ENCODE measurements at places on chromosomes 1 and 21.

GRCh38 chr1:107777664-107778047 lies 187.3 kb downstream of the VAV3 start:
- no peak for DNase-seq

GRCh38 chr1:39738622-39739366 lies at the start of gene PPIE:
PPIE (plus strand) TSS chr1:39738882; CDS start chr1:39738901, 19 bp downstream.
- DNase-seq = peak; percentile 90

GRCh38 chr1:154961207-154962155 lies at the start of gene PYGO2:
PYGO2 (minus strand) TSS chr1:154961782; CDS start chr1:154961576, 206 bp downstream.
- peak; percentile 71 for DNase-seq

DNA sequence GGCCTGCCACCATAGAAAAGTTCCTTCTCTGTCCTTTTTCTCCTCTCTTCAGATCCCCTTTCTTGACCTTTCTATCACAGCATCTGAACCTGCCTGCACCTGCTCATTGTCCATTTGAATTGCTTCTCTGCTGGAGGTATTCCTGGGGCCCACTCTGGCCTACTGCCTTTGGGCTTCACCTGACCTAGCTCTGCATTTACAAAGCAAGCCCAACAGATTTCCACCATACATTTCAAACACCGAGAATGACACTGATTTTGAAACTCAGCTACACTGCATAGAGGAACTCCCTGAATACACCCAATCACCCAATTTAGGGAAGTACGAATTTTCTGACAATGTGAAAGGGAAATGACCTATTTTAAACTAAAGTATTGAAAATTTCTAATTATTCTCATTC lies 284.5 kb upstream of the USP25 start:
- no peak for DNase-seq

DNA sequence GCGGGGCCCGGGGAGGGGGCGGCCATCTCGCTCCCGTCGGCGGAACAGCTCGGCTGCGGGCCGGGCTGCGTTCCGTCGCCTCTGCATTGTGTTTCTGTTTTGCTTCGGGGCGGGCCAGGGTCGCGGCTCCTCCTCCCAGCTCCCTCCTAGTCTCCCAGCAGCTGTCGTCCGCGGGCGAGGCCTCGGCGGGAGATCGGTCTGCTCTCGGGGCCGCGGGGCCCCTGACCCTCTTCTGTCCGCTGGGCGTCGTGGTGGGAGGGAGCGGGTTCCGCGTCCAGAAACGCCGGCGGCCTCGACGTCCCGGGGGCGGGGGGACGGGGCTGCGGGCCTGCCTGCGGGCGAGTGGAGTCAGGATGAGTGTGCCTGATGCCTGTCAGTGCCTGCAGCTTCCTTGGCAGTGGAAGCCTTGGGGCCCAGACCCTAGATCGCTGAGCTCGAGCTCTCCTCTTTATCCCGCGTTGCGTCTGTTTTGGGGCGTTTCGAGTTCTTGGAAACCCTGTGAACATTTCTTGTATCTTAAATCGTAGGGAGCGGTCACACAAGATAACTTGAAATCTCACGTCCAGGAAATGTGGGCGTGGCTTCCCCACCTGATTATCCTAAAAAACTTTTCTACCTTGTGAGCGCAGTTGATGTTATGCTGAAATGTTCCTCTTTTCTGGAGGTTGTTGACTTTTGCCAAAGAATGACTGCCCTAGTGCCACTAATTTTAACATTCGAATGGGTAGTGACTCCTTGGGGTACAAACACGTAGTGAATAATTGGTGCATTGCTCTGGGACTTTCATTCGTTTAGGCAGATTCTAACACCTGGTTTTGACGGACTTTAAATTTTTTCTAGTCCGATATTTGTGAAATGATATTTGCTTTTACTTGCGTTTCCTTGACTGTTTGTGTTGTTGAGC lies 676 bp downstream of the MORC3 start:
- DNase-seq = no peak

GRCh38 chr1:1470626-1471388 lies 758 bp upstream of the ATAD3B start:
- DNase-seq = no peak

DNA sequence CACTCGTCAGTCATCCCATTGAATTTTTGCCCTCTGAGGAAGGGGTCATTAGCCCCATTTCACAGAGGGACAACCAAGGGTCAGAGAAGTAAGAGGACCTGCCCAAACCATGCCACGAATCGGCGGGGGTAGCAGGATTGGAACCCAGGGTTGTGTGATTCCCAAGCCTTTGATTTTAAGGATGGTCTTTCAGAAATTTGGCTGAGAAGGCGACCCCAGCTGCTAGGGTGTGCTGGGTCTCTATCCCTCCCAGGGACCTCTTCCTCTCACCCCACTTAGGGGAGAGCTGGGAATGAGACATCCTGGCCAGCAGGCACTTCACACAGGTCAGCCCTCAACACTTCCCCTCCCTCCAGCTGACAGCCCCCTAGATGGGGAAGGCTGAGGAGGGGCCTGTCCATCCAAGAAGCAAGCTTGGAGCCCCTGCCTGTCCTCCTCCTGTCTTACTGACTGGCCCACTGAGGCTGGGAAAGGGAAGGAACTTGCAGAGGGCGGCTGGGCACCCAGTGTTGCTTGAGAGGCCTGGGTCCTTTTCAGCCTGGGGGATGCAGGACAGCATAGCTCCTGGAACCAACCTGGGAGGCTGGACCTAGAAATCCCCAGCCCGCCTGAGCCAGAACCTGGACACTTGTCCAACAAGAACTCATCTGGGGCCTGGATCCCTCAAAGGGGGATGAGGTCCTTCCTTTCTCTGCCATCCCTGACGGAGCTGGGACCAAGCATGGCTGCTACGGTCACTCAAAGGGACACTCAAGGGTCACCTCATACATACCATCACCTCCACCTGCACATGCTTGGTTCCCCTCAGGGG lies 1.7 kb downstream of the SDC3 start:
- DNase-seq = no peak

DNA sequence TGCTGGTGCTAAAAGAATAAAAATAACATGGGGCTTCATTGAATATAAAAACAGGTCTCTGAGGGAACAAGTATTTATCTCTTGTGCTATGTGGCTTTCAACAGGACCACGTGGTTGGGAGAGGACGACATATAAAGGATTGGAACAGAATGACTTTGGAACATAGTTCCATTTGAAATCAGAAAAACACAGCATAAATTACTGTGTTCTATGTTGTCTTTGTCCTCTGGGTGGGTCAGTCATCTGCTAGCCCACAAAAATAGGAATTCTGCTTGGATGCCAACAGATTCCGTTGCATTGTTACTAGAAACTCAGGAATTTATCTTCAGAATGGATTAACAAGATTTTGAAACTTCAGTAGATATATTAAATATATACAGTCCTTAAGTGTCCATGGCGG lies 5.9 kb downstream of the CEP85 start:
- no peak for DNase-seq

GRCh38 chr1:12359359-12360133 lies 129.7 kb downstream of the VPS13D start:
- no peak for DNase-seq

GRCh38 chr1:24908591-24909259 lies 21.4 kb downstream of the RUNX3 start:
- no peak for DNase-seq

- no peak for DNase-seq
These were observed 26.4 kb downstream of the LDLRAP1 start for GRCh38 chr1:25569597-25570396.

- DNase-seq = no peak
These were observed 35.9 kb downstream of the PARP1 start for GRCh38 chr1:226371866-226372490.

GRCh38 chr21:35658242-35658641 lies 402.1 kb downstream of the SETD4 start:
- DNase-seq = no peak

DNA sequence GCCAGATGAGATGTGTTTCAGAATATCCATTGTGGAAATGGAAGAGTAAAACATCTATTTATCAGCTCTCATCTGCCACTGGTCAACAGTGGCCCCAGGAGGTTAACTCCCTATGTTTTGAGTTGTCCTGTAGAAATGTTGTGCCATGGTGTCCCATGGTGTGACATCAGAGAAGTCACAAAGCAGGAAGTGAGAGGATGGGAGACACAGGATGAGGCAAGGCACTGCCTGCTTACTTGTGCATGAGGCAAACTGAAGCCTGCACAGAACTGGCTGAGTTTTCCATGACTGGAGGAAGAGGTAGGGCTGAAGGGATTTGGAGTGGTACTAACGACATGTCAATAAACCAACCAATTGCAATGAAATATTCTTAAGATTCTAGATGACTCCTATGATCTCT lies 131.5 kb upstream of the ZNF644 start:
- no peak for DNase-seq

- DNase-seq = no peak
These were observed 14.4 kb downstream of the LMNA start for GRCh38 chr1:156128654-156129597.

- no peak for DNase-seq
These were observed 11.6 kb downstream of the GPX7 start for GRCh38 chr1:52613636-52614373.

GRCh38 chr1:234973426-234974250 lies 155.0 kb downstream of the TOMM20 start:
- no peak for DNase-seq

DNA sequence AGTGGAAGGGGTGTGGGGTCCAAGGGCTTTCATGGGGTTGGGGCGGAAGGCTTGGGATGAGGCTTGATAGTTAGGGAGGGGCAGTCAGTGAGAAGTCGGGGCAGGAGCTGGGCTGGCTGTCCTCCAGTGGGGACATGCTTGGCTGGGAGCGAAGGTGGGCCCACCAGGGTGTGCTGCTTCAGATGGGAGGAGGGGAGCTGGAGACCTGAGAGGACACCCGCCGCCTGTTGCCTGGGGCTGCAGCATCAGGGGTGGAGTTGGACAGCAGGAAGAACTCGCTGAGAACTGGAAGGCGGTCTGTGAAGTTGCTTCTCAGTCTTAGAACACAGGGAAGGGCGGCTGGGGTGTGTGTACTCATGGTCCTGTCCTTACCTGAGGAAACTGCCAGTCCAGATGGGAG lies 1.6 kb downstream of the THEM5 start:
- DNase-seq = no peak

DNA sequence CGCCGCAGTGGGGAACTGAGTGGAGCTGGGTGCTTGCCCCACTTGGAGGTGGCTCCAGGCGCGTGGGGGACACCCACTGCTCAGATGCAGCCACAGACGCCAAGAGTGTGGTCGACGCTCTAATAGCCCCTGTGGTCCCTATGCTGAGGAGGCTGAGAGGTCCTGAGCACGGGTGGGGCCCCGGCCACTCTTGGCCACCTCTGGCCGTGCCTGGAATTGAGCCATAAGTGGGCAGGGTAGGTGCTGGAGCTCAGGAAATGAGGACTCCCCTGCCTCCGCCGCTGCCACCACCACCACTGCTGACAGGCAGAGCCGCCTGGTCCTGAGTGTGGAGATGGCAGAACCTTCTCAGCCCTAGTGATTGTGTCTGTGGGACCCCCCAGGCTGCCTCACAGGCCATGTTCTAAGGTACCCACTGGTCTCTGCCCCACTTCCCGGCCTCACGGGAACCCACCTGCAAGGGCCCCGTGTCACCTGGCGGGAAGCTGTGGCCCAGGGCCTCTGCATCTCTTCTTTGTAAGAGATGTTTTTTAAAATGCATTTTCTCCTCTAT lies 34.6 kb upstream of the DIP2A start:
- peak; percentile 12 for DNase-seq

DNA sequence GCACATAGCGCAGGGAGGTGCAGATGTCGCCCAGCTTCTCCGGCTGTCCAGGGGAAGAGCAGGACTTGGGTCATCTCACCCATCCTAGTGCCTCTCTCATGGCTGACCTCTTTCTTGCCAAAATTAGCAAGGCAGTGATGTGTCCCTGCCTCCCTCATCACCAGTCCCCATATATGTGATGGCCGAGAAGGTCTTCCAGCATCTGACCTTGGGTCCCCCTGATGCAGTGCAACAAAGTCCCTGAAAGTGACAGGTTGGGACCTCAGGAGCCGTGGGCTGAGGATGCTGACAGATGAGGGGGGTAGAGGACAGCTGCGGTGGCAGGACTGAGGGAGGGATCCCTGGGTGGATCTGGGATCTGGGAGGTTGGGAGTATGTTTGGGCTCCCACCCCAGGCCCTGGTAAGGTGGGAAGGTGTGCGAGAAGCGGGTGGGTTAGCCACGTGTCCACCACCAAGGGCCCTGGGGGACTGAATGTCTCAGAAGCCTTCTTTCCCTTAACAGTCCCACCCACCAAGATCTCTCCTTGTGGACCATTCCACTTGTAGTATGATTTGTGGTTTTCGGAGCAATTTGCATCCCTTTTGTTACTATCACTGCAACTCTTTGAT lies 109.7 kb downstream of the SYT2 start:
- DNase-seq = no peak
